ENCODE measurements at places on chromosomes 7 and 10. TPM values are rescaled to one million over a fixed set of nuclear protein-coding genes. Genes with fewer than 3 reads are reported as not detected.

ECHDC3 gene
- 0.36 TPM for total RNA-seq

CFAP46 gene
- 0.29 TPM for total RNA-seq

LRRTM3 gene
- not detected for total RNA-seq

ANKRD7 gene
- 1.8 TPM for total RNA-seq

VKORC1L1 gene
- 18.5 TPM for total RNA-seq

NUTM2A gene
- 0.72 TPM for total RNA-seq

HOXA6 gene
- 5.0 TPM for total RNA-seq

C10orf105 gene
- total RNA-seq = not detected

ACTL6B gene
- total RNA-seq = not detected

CADPS2 gene
- total RNA-seq = 26.2 TPM

GRID2IP gene
- total RNA-seq = not detected

SPDYE1 gene
- not detected for total RNA-seq

TEX47 gene
- total RNA-seq = not detected

PDE1C gene
- 143 TPM for total RNA-seq

TFPI2 gene
- total RNA-seq = 8.7 TPM

STAM gene
- total RNA-seq = 56.0 TPM

SBDS gene
- total RNA-seq = 83.7 TPM

FAM241B gene
- not detected for total RNA-seq

EPHA1 gene
- not detected for total RNA-seq

SEMA3E gene
- total RNA-seq = 0.29 TPM

PTPN20 gene
- 9.1 TPM for total RNA-seq

RARRES2 gene
- total RNA-seq = 26.1 TPM

SH3PXD2A gene
- 27.7 TPM for total RNA-seq

ADAMTS14 gene
- 2.9 TPM for total RNA-seq

CLDN4 gene
- 0.59 TPM for total RNA-seq

ZNF212 gene
- 9.0 TPM for total RNA-seq

ARL4A gene
- total RNA-seq = 20.6 TPM

BICC1 gene
- 254 TPM for total RNA-seq

MOGAT3 gene
- not detected for total RNA-seq

SPDYE16 gene
- 0.36 TPM for total RNA-seq

SCART1 gene
- total RNA-seq = 5.6 TPM

PRSS37 gene
- not detected for total RNA-seq

TMEM26 gene
- total RNA-seq = 6.5 TPM

TMEM213 gene
- not detected for total RNA-seq

SPDYE9 gene
- not detected for total RNA-seq

ARMC3 gene
- under 0.01 TPM for total RNA-seq

ACSM6 gene
- total RNA-seq = not detected

DENND2A gene
- 0.36 TPM for total RNA-seq

BMI1 gene
- 73.1 TPM for total RNA-seq

SPACDR gene
- 0.36 TPM for total RNA-seq

VWDE gene
- under 0.01 TPM for total RNA-seq

NYAP1 gene
- total RNA-seq = under 0.01 TPM

HECW1 gene
- 2.9 TPM for total RNA-seq

Measured in osteoblast (primary cell).